Nephron progenitor cell (in vitro differentiated cells): ENCODE measurements at places on chromosomes 11 and 22.

DNA sequence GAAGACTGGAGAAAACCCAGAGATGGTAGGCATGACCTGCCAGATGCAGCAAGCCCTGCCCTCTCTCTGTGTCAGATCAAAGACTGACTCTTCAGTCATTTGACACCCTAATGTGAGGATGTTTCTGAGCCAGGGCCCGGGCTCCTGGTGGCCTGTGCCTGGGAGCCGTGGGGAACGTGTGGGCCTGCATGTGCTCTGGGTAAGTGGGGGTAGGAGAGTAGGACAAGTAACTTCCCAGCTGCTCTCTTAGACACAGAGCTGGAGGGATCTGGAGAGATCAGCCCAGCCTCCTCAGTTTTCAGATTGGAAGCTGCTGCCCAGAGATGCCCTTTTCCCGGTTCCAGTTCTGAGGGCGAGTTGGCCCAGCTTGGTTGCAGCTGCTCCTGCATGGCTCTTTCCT is 110.8 kb downstream of the TEAD1 start:
- DNase-seq = peak; percentile 16

DNA sequence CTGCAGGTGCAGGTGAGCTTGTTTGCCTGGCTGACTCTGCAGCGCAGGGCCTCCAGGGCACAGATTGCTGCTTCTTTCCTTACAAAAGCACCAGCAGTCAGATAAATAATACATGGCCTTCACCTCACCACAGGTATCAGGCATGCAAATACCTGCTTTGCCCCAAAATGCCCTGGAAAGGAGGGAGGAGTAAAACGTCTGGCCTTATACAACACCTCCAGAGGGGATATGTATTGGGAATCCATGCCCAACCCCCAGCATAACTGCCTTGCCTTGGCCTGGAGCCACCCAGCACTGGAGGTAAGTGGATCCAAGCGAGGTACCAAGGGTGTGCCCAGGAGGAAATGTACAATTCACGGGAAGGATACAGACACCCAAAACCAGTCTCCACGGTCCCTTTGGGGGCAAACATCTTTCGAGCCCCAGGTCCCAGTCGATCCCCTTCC is 860 bp downstream of the TMEM184B start:
- DNase-seq = no peak

DNA sequence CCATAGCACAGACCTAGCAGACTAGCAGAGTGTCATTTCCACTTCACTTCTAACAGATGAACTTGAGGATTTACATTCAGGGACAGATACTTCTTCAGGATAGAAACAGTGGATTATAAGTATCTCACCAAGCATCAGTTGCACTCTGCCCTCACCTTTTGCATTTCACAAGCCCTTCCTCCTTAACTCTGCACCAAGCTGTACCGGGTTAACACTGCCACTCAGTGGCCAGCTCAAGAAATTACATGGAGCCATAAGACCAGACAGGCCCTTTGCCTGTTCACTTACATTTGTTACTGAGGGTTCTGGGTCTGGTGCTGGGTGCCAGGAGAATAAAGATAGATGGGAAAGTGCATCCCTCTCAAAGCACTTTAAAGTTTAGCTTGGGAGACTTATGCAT is 309.8 kb downstream of the SHANK2 start:
- DNase-seq = peak; percentile 25

- no peak for DNase-seq
These were observed 5.3 kb downstream of the CFL1 start for GRCh38 chr11:65852508-65853245.

- DNase-seq = no peak
These were observed 52.7 kb downstream of the TBC1D22A start for GRCh38 chr22:46815132-46815531.

DNA sequence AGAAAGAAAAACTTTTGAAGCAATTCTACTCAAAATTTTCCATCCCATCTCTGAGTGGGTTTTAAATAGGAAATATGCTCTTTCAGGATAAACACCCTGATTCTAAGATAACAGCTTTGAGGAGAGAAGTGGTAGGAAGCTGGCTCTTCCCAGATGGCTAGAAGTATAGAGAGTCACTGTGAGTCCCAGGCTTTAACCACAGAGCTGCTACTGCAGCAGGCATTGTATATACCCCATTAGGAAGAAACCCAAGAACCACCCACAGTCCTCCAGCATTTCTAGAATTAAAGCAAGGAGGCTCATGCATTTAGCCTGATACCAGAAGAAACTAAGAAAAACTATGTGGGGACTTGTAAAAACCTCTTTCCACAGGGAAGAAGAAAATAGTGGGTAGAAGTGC is 1405.6 kb upstream of the TENM4 start:
- DNase-seq = no peak

GRCh38 chr22:42901790-42902508 is 44.9 kb upstream of the ARFGAP3 start:
- DNase-seq = no peak

GRCh38 chr11:133824593-133824992 is 20.7 kb downstream of the SPATA19 start:
- DNase-seq = no peak

- DNase-seq = no peak
These were observed 86.5 kb upstream of the SLC6A5 start for GRCh38 chr11:20512869-20513268.

DNA sequence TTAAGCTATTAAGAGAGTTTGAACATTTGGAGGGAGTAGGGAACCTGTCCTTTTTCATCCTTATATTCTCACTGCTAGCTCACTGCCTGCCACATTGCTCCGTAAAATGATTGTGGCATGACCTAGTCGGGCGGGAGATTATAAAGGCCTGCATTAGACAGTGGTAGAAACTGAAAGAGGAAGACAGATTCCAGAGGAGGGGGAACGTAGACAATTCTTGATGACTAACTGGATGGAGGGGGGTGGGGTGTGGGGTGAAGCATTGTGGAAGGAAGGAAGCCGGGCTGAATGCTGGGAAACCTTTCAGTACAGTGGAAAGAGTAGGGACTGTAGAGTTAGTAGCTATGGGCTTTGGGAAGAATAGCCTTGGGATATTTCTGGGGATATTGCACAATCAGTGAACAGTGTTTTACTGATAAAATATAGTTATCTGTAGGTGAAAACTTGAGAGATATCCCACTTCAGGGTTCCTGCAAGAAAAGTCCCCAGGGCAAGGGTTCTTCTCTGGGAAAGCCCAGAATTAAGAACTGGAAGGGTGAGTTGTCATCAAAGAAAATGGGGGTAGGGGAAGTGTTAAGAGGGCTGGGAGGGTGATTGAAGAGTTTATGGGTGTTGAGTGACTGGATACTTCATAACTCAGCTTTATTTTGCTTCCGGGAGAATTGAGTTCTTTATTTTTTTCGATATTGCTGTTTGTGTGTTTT is 2.1 kb downstream of the MED15 start:
- no peak for DNase-seq

DNA sequence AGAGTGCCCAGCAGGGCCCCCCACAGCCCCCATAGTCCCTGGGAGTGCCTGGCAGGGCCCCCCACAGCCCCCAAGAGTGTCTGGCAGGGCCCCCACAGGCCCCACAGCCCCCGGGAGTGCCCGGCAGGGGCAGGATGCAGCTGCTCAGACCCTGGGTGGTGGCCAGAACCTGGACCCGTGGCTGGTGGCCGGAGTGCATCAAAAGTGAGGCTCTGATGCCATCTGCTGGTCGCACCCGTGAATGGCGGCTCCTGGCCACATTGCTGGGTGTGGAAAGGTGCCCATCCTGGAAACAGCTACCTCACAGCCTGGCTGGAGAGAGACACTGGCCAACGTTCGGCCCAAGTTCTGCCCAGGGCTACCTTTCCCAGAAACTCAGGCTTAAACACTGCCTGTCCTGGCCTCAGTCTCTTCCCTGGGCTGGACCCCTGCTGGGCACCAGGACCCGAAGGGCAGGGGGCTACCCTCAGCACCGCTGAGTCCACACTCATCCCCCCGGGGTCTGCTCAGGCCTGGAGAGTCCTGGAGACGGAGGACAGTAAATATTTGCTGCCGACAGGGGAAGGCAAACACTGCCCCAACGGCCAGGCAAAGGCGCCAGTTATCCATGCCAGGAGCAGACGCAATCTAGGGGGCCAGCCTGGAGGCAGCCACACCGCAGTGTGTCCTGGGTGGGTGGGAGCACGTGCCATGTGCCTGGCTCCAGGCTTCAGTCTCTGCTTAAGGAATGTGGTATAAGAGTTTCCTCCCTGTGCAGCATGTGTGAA is 4.4 kb downstream of the INS start:
- peak; percentile 92 for DNase-seq

- no peak for DNase-seq
These were observed 5.6 kb downstream of the EXT2 start for GRCh38 chr11:44101098-44101497.

GRCh38 chr22:35958334-35958733 is 70.3 kb downstream of the RBFOX2 start:
- DNase-seq = no peak

GRCh38 chr11:78808923-78809322 is 234.3 kb upstream of the NARS2 start:
- DNase-seq = no peak

GRCh38 chr11:38824573-38824972 is 2226.5 kb upstream of the RAG2 start:
- DNase-seq = no peak

DNA sequence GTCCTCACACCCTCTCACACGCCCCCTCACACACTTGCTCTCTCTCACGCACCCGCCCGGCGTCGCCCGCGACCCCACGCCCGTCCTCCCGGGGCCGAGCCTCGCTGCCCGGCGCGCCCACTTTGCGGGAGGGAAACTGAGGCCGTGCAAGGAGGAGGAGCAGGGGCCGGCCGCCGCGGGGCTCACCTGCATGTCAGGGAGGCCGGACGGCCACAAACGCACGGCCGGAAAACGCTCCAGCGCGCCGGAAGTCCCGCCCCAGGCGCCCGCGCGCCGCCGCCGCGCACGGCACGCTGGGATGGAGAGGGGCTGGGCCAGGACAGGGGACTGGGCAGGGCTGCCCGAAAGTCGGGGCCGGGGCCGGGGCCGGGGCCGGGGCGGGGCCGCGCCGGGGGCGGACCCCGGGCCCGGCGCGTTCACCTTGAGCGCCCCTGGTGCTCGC is at the start of gene CHID1:
TSS of gene CHID1 (minus strand) at position 222 of the 442 bp plus-strand sequence. CDS start 5,994 bp downstream, outside the sequence.
- DNase-seq = peak; percentile 88

DNA sequence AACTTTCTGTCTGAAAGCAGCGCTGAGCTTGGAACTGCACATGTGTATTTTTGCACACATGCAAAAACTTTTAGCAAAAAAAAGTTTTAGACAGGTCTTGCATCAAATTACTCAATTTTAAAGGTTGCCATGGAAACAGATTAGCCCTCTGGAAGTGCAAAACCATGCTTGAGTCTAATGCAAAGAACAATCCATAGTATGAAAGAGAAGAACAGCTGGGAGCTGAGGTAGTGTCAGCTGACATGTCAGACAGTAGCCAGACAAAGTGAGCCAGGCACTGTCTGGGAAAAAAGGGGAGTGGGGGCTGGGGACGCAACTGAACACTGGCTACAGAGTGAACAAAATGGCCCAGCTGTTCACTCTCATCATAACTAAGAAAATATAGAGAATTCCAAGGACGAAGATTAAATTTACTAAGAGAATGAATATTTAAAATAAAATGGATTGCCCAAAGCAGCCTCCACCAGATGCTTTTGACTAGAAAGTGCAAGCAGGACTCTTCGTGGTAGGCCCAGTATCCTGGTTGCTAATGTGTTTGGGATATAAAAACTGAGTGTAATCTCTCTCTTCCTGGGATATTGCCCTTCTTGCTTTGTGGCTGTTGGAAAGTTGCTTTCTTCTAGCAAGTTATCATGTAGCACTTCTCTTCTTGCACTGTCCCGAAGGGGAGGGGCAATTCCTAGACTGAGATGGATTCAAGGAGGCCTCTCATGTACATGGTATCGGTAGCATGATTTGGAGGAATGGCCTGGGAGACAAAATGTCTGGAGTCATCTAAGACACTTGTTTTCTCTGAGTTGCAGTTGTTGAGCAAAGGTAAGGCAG is 434.1 kb upstream of the FAT3 start:
- no peak for DNase-seq

DNA sequence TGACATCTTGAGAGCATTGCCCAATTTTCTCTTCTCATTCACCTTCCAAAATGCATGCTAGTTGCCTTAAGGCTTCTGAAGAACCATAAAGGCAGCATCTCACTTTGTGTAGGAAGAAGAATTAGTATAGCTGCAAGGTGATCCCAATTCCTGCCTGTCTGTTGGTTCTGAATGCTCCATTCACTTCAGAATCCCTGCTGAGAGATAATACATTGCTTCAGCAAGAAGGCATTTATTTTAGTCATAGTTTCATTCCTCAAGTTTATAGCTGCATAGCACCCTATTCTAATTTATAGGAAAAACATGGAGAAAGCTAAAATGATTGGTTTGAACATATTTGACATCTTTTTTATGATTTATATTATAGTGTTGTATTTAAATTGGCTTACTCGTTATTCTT is 181.3 kb downstream of the METTL15 start:
- DNase-seq = no peak

GRCh38 chr11:82105331-82105998 is 628.2 kb downstream of the FAM181B start:
- DNase-seq = no peak

- DNase-seq = no peak
These were observed 33.1 kb downstream of the TPBGL start for GRCh38 chr11:75273411-75274391.

GRCh38 chr11:1202154-1202775 is 20.6 kb upstream of the MUC5B start:
- no peak for DNase-seq

GRCh38 chr11:76835928-76836612 is 24.6 kb upstream of the ACER3 start:
- no peak for DNase-seq

DNA sequence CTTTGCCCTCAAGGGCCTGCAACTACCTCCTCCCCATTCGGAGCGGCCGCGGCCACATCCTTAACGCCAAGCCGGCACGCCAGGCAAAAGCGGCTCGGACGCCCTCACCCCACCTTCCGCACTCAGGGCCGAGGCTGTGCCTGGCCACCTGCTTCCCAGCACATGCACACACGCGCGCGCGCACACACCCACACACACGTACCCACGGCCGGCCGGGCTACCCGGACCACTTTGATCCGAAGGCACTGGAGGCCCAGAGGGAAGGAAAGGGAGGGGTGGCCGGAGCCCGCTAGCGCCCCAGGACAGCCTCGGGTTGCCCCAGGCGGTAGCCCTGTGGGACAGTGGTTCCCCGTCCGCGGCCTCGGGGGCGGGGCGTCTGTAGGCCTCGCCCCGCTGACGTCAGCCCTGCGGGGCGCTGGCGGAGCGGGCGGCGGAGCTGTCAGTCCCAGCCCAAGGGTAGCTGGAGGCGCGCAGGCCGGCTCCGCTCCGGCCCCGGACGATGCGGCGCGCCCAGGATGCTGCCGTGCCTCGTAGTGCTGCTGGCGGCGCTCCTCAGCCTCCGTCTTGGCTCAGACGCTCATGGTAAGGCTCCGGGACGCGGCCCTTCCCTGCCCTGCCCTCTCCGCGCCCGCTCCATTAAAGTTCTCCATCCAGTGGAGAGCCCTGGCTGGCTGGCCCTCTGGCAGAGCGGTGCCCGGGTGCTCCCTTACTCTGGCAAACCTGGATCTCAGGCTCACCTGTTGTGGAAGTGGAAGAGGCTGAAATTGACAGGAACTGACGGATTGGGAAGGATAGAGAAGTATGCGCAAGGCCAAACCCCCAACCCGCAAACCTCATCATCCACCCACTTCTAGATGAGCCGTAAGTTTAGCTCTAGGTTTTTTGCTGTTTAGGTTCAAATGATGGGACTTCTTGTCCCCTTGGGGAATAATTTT is at the start of gene IL10RA:
TSS of gene IL10RA (plus strand) at position 442 of the 935 bp plus-strand sequence. CDS start at position 516, 74 bp downstream.
- DNase-seq = peak; percentile 89

GRCh38 chr11:44564670-44565210 is 723 bp upstream of the CD82 start:
- DNase-seq = peak; percentile 27
